ENCODE measurements at places on chromosomes 7 and 10.

GRCh38 chr7:120837599-120837998 is 20.3 kb downstream of the TSPAN12 start:
- no peak for DNase-seq

DNA sequence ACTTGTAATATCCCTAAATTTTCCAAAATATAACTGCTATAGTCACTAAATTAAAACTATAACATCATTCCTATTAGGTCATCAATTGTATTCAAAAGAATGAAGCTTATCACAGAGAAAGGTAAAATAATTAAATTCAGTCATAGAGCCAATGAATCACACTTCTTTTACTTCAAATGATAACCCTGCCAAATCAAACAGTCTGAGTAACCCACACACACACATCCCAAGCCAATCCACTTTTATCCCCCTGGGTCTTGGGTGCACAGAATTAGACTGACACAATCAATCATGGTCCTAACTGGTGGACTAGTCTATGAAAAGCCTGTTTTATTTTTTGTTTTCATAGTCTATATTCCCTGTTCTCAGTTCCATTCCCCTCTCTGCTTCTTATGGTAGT is 25.6 kb downstream of the CTNNA3 start:
- DNase-seq: no peak

DNA sequence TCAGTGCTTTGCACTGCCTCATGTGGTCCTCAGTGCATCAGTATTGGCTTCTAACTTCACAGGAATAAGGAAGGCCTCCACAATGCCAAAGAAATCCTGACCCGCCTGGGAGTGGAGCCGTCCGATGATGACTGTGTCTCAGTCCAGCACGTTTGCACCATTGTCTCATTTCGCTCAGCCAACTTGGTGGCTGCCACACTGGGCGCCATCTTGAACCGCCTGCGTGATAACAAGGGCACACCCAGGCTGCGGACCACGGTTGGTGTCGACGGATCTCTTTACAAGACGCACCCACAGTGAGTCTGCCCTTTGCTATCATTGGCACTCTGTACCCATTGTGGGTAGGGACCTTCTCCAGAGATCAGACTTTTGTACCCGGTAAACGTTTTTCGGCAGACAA is 36.9 kb downstream of the TACR2 start:
- DNase-seq: no peak

DNA sequence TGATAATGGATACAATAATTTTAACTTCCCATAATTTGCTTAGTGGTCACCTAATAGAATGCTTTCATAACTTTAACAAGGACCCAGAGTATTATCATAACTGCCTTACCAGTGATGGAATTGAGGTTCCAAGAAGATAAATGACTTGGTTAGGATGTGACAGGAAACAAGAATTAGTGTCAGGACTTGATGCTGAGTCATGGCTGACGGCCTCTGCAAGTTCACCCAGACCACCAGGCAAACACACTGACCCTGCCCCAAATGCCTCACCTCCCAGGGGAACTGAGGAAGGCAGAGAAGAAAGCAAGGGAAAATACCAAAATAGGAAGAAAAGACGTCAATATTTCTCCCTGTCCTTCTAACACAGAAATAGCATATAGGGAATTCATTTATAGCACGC is 636.3 kb downstream of the PARD3 start:
- DNase-seq: no peak

GRCh38 chr7:137965942-137966640 is 35.8 kb downstream of the CREB3L2 start:
- DNase-seq: no peak
